ENCODE measurements at places on chromosomes 4 and X.
A peak's percentile ranks its signal among the peaks of the same experiment; 100 is the strongest.

DNA sequence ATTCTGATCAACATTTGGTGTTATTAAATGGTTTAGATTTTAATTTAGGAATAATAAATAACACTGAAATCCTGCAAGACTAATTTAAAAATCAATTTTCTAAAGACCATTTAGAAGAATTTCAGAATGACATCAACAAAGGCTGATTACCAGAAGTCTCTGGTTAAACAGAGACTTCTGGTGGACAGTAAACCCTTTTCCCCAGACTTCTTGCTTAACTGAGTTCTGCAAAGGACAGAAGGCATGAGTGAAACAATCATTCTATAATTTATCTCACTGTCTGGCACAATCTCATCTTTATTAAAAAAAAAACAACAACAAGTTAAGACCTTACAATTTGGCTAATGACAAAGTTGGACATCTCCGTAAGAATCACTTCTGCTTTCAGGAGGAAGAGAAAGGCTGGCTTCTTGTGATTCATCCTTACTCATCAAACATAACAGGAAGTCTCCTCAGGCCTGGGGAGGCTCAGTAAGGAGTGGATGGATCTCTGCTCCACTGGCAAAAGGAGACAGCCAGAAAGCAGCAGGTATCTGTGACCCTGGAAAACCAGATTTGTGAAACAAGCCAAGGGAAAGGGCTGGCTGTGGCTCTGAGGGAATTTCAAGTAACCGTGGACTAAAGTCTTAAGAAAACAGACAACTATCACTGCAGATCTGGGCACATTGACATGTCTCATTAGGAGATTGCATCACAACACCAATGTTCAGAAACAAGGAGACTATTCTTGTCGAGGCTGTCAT is 908 bp upstream of the TLR6 start:
- DNase-seq: peak; percentile 76

GRCh38 chr4:184795214-184795844 is 30.4 kb downstream of the ACSL1 start:
- DNase-seq: no peak

GRCh38 chr4:48815483-48815882 is 15.4 kb upstream of the OCIAD1 start:
- DNase-seq: no peak

DNA sequence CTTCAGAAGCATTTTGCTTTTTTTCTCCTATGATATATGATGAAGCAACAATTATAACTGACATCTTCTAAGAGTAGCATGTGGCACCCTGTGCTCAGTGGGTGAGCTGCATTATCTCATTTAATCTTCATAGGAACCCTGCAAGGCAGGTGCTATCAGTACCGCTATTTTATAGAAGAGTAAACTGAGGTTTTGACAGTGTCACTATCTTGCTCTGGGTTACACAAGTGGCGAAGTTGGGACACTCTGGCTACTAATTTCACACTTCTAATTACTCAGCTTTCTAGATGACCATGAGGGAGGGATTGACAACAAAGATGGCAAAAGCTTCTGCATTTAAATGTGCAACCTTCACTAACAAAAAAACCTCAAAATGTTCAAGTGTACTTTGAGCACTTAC is 76.9 kb upstream of the CAMK2D start:
- DNase-seq: no peak

GRCh38 chrX:118521435-118521834 is 25.8 kb downstream of the DOCK11 start:
- DNase-seq: no peak

DNA sequence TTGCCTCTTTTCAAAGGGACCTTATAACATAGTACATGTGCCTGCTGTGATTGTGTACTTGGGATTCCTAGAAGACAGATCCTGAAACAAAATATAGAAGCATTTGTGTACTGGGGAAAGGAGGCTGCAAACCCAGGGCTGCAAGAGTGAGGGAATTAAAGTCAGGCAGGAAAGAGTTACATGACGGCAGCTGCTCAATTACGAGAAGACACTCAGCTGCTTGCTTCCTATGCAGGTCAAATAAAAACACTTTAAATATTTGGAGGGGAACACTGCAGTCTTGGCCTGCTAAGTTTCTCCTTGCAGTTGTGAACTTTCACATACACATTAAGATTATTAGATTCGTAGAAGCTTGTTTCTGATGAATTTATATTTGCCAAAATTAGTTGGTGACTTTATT is 191.9 kb upstream of the CXCL13 start:
- DNase-seq: no peak
